ENCODE measurements at places on chromosomes 5 and 9.

- no peak for DNase-seq
Observed at GRCh38 chr9:92527832-92528521, 7.8 kb downstream of the ECM2 start.

DNA sequence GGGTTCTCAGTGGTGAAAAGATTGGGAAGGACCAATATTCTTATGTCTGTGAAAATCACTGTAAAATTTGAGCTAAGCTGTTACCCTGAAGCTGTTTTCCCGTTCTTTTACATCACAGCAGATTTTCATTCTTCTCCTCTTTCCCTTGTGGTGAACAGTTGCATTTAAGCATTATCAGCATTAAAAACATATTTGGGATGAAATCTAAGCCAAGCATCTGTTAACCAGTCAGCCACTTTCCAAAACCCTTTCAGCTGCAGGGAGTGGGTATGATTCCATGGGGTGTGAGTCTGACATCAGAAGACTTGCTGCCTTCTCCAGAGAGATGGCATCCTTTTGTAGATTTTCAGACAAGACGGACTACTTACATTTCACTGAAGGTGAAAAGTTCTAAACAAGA lies 97.2 kb downstream of the TRIO start:
- no peak for DNase-seq

- DNase-seq, result no peak
Observed at GRCh38 chr9:23590276-23591000, 235.6 kb downstream of the ELAVL2 start.

DNA sequence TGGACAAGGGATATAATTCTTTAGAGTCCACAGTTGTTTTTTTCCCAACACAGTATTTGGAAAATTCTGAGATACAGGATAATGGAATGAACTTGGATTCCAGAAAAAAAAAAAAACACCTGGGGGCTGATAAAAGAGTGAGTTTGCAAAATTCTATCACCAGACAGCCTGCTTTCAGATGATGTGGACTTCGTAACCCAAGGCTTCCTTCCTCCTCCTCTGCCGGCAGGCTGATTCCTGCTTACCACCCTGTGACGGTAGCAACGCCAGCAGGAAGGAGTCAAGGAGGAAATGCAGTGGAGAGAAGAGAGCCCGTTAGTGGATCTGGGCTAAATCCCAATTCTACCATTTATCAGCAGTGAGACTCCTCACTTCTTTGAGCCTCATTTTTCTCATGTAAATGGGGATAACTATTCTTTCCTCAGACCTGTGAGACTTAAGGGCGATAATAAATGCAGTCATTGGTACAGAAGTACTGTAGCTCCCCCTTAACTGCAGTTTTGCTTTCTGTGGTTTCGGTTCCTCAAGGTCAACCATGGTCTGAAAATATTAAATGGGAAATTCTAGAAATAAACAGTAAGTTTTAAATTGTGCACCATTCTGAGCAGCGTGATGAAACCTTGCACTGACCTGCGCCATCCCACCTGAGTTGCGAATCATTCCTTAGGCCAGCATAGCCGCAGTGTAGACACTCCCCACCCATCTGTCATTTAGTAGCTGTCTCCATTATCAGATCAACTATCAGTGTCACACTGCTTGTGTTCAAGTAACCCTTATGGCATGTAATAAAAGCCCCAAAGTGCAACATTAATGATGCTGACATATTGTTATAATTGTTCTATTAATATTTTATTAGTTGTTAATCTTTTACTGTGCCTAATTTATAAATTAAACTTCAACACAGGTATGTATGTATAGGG lies 71.4 kb downstream of the DCP2 start:
- peak; percentile 55 for DNase-seq

GRCh38 chr9:26013199-26013598 lies 335.0 kb upstream of the TUSC1 start:
- no peak for DNase-seq

GRCh38 chr5:172896465-172896864 lies 62.4 kb downstream of the ERGIC1 start:
- peak; percentile 39 for DNase-seq

GRCh38 chr9:124286292-124286931 lies 28.7 kb downstream of the NEK6 start:
- DNase-seq, result peak; percentile 80

- DNase-seq, result no peak
Observed at GRCh38 chr5:73735032-73735734, 109.2 kb downstream of the ARHGEF28 start.

DNA sequence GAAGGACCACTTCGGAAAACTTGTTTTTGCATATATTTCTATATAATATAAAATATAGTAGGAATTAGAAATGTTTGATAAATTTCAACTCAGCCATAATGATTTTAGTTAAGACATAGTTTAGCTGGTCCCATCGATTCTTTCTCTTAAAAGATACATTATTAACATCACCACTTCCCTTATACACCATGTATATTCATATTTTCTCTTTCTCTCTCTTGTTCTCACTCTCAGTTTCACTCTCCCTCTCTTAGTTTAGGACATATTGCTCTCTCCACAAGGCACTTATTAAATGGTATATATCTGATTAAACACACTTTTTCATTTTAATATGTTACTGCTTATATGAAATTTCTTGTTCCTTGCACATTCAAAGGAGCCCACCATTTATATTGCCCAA lies 90.1 kb upstream of the RASEF start:
- no peak for DNase-seq

DNA sequence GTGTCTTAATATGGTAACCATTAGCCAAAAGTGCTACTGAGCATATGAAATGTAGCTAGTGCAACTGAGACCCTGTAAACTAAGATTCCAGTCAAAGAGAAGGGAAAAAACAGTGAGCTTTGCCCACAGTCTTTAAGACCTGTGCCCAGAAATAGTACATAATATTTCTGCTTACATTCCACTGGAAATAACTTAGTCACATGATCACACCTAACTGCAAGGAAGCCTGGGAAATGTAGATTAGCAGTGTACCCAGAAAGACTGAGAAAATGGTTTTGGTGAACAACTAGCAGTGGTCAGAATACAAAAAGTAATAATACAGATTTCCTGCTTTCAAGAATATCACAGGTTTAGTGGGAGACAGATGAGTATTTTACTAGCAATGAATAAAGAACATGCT lies 2.5 kb upstream of the CPLANE1 start:
- no peak for DNase-seq

GRCh38 chr5:128201065-128201926 lies 117.7 kb downstream of the SLC12A2 start:
- DNase-seq, result peak; percentile 82

DNA sequence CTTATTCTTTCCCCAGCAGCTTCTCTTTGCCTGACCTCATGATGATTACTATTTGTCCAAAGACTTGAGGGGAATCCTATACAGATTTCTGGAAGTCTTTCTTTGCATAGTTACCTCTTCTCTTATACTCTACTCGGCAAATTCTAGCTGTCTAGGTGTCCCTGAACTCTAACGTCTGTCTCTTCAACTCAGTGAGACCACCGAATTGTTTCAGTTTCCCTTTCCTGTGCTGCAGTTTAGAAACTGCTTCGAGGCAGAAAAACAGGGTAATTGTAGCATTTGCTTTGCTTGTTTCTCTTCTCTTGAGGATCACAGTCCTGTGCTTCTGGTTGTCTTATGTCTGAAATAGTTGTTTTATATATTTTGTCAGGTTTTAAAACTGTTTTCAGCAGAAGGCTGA lies 14.8 kb downstream of the LVRN start:
- no peak for DNase-seq
